ENCODE measurements at places on chromosomes 5 and 9.

DNA sequence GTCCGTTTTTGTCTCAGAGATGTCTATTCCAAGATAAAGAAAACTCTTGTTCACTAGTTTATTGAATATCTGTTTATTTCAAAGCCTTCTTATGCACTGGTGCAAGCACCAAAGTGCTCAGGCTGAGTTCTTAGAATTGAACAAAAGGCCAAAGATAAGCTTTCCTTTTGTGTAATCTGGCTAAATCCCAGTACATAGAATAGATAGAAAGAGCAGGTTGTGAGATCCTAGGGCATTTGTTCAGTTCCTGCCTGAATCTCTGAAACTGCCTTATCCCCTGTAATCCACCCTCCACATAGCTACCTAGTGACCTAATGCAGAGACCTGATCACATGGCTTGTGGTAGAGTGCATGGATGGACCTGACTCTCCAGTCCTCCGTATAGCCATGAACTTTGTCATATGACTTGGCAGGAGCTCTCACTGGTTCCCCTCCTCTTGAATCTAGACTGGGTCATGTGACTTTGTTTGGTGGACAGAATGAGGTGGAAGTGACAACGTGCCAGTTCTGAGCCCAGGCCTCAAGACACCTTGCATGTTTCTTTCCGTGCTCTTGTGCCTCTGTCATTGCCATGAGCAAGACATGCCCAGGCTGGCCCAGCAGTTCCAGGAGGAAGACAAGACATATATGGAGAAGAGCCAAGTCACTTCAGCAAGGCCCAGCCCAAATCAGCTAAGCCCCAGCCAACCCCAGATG, 139.3 kb upstream of the SHB start:
- no peak for DNase-seq

- DNase-seq, result no peak
Observed at GRCh38 chr9:95848764-95849163, 26.7 kb upstream of the ERCC6L2 start.

GRCh38 chr5:175216991-175217390, 227.0 kb downstream of the DRD1 start:
- no peak for DNase-seq

DNA sequence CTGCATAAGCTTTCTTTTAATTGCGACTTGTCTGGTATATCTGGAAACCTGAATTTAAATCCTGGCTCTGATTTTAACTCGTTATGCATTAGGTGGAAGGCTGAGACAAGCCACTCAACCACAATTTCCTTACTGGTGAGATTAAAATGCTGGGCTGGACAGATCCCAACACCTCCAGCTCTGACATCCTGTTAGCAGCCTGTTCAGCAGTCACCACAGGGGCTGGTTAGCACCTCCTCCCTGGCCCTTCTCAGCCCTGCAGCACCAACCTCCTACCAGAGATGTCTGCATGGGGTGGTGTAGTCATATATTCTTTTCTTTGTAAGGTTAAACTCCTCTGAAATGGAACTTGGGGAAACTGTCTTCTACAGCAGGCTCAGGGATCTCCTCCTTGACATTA, 156.5 kb upstream of the NFIL3 start:
- DNase-seq, result no peak

GRCh38 chr5:156936972-156937371, 26.1 kb downstream of the TIMD4 start:
- no peak for DNase-seq

DNA sequence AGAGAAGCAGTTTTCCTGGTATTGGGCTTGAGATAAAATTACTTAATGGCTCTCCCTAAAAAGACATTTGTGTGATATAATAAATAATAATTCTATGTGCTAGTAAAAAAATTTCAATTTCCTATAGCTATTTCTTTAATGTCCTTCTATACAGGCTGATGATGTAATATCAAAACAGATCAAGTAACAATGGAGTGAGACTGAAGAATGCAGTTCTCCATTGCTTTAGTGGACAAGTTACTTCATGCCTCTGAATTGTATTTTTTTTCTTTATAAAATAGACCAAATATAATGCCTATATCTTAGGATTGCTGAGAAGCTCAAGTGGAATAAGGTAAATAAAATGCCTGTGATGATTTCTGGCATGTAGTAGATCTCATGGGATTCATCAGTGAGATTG, 35.6 kb upstream of the NEURL1B start:
- DNase-seq, result no peak

DNA sequence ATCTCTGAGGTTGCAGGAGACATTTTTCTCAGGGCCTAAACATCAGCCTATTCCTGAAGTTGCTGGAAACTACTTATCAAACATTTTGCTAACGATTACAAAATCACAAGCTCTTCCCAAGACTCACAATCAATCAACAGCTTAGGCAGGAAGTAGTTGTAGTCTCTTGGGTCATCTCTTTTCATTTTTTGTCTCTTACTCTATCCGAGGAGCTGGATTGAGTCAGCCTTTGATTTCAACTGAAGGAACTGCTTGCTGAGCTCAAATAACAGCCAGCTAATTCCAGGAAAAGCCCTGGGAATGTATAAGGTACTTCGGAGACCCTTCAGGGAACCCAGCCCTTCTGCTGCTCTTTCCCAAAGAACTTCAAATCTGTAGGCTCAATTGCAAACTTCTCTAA, 398.9 kb downstream of the PLK2 start:
- no peak for DNase-seq

GRCh38 chr5:107670932-107671741, at the start of gene EFNA5:
EFNA5 (minus strand) TSS chr5:107670937.
- DNase-seq, result no peak

DNA sequence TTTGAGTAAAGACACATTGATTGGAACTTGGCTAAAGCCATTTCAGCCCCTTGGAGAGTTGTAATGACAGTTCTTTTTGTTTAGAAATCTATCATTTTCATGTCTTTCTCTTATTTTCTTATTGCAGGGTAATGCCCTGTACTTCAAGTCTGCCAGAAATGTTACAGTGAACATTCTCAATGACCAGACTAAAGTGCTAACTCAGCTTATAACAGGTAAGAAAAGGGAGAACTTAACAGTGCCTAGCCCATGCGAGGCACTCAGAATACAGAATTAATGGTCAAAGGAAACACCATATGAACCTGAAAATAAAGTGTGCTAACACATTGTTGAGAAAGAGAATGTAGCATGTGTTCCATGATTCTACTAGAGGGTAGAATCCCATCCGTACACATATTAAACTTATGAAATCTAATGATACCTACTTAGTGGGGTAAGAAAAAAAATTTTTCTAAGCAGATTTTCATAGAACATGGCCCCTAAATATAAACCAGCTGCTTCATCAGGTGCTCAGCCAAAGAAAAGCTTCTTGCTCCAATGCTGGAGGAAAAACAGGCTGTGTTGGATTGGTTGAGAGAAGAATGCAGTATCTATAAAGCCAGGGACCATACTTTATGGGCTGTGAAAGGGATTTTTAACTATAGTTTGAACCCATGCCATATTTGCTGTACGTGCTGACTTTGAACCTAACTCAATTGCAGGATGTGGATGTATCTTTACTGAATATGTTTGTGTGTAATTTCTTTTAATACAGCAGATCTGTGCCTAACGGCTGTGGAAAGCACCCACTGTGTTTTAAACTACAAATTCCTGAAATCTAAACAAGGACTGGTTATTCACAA, 260.8 kb upstream of the PPP1R2B start:
- no peak for DNase-seq

GRCh38 chr9:3027210-3027609, 183.3 kb upstream of the PUM3 start:
- DNase-seq, result no peak

DNA sequence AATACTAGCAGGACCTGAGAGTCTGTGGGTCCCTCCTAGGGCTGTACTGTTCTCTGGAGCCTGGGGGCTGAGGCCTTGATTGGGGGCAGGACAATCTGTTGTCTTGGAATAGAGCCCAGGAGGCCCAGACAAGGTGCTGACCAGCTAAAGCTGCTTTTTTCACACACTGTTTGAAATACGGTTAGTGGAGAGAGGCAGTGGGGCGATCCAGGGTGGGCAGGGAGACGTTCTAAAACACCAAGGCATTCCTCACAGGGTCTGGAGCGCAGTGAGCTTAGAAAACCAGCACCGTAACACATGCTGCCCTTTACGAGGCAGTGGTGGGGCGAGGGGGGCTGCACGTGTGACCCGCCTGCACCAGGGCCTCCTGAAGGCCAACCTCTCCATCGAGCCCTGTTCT, 55.1 kb downstream of the EHMT1 start:
- no peak for DNase-seq

GRCh38 chr9:38022995-38023394, 46.0 kb downstream of the SHB start:
- no peak for DNase-seq

- DNase-seq, result no peak
Observed at GRCh38 chr9:104872656-104873488, 55.1 kb downstream of the ABCA1 start.

DNA sequence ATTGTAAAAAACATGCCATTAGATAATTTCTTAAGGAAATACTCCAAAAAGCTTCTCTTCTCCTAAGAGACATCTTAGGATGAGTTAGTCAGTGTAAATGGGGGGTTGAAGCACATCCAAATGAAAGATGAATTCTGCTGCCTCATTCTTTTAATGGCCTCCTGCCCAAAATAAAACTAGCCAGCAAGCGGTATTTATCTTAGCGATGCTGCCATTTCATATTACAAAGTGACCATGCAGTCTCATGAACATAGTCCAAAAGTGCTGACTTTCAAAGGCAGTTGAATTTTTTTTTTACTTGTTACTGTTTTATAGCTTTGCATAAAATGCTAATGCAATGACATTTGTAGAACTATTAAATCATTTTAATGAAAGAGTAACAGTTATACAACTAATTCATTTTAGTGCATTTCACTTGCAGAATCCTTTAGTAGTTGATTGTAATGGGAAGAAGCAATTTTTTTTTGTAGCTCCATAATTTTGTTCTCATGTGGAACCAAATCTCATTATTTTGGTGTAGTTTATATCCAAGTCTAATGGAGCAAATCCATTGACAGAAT, 151.5 kb downstream of the CAVIN4 start:
- no peak for DNase-seq

GRCh38 chr9:98502976-98503325, 205.8 kb downstream of the GABBR2 start:
- DNase-seq, result no peak

DNA sequence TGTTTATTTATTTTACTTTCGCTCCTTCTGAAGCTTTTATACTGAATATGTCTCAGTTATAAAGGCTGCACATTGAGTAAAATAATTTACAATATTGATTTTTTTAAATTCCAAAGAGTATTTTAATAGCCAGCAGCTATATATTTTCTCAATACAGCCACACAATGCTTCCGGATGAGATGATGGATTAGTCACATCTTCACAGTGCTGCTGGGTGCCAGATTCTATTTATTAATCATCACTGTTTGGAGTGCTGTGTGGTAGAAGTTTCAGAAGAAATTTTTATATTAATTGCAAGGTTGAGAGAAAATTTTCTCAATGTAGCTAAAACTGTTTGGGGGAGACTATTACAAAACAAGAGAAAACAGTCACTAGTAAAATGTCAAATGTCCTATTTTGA, 989.8 kb downstream of the TLE4 start:
- DNase-seq, result no peak

- DNase-seq, result no peak
Observed at GRCh38 chr9:81321551-81321950, 367.8 kb downstream of the TLE1 start.

GRCh38 chr9:128153060-128153946, 4.0 kb downstream of the LCN2 start:
- no peak for DNase-seq

DNA sequence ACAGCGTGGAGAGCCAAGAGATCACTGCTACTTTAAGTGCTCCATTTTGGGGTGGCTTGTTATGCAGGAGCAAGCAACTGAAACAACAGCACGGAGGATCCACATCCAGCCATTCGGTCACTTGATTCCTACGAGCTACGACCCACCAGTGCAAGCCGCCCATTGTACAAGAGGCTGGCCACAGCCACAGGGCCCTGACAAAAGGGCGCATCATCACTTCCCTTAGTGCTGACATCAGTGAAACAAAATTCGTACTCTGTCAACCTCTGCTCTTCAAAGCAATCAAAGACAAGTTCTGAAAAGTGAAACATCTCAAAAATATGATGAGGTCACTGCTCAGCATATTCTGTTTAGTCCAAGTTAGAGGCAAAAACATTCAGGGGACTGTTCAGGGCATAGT, 168.4 kb downstream of the GADD45G start:
- DNase-seq, result no peak

DNA sequence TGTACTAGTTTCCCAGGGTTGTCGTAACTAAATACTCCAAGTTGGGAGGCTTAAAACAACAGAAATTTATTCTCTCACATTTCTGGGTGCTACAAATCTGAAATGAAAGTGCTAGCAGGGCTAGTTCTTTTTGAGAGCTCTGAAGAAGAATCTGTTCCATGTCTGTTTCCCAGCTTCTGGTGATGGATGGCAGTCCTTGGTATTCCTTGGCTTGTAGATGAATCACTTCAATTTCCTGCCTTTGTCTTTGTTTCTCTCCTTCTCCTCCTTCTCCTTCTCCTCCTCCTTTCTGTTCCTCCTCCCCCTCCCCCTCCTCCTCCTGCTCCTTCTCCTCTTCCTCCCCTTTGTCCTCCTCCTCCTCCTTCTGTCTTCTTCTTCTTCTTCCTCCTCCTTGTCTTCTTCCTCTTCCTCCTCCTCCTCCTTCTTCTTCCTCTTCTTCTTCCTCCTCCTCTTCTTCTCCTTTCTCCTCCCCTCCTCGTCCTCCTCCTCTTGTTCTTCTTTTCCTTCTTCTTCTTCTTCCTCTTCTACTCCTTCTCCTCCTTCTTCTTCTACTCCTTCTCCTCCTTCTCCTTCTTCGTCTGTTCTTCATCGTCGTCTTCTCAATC, 104.7 kb upstream of the ANKRD55 start:
- no peak for DNase-seq

GRCh38 chr5:132003170-132003744, 8.2 kb downstream of the ACSL6 start:
- no peak for DNase-seq

GRCh38 chr9:94846739-94847138, 120.2 kb downstream of the AOPEP start:
- DNase-seq, result no peak

DNA sequence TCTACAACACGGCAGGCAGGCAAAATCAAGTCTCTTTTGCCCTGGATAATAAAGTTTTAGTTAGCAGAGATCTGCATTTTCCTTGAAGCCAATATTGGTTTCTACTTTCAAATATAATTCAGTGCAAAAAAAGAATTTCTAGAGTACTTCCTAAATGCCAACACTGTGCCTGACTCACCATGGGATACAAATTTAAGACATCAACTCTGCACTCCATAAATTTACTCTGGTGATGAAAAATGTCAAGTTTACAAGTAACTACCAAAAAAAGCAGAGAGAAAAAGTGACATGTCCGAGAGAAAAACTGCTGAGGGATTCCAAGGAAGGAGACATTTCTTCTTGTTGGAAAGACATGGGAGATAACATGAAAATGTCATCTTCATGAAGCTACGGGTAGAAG, 119.7 kb downstream of the RAPGEF6 start:
- DNase-seq, result no peak

DNA sequence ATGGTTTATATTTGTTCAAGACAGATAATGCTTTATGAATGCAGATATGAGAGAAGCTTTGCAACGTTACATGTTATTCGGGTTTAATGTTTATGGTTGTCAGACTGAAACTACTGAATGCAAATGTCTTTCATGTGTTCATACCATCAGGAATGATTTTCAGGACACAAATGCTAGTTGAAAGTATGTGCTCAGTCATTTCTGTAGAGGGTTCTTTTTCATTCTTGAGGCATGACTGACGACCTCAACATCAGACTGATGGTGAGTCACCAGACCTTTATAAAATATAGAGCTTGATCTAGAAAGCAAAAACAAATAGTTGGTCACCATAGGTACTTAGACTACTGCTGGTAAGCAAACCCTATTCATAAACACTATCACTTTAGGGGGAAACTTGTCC, 287.3 kb upstream of the NUDT12 start:
- DNase-seq, result no peak
